ENCODE measurements at places on chromosomes 6 and 20. TPM values are rescaled to one million over a fixed set of nuclear protein-coding genes. Genes with fewer than 3 reads are reported as not detected.

- no peak for DNase-seq
These were observed 30.8 kb downstream of the FBXO30 start for GRCh38 chr6:145783796-145784195.

DNA sequence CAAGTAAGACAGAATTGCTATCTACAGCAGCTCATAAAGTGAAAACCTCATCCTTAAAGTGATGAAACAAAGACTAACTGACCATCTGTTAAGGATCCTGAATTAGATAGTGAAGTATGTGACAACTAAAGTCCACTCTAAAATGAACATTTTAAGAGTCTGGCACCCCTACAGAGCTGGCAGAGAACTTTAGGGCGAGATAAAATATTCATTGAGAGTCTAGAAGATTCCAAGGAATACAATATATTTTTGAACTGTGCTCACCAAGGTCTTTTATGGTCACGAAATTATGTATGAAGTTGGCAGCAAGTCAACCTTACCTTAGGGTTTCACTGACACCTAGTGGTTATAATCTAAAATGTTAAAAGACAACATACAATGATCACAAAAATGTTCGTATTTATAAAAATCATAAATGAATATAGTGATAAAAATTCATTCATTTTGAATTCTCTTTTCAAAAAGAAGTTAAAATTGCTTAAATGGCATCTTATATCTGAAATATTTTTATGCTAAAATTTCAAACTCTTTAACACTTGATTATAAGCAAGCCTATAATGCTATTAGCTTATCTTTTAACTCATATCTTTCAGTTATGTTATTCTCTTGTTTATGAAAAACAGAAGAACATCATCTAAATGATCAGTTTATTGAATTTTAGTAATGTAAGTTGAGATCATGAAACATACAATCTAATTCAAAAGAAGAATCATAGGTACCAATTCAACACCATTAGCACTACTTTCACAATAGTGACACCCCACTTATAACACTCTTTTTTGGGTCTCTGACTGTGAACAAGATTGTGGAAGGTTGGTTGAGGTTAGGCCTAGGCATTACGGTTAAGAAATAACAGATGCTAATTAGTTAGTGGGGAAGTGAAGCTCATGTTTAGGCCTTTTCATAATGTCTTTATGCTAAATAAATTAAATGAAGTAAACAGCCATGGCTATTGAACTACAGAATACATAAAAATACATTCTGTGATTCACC lies 27.5 kb downstream of the RSPH3 start:
- no peak for DNase-seq

DNA sequence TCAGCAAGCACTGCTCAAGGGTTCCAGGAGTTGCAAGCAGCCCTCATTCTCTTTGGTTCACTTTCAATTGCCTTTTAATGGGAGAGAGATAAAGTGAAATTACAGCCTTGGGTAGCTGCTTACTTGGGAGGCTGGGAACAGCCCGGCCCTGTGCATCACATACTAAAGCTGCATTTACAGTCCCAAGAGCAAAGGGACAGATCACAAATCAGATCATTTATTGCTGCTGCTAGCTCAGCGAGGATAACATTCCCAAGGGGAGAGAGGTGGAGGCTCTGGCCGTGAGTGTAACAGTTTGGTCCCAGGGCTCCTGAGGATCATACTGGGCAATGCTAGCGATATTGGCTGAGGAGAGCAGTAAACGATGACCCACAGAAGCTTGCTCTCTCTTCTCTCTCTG lies 133.1 kb downstream of the CDH26 start:
- no peak for DNase-seq

GJA10 gene
- not detected for total RNA-seq

HSPA12B gene
- total RNA-seq: not detected

DNA sequence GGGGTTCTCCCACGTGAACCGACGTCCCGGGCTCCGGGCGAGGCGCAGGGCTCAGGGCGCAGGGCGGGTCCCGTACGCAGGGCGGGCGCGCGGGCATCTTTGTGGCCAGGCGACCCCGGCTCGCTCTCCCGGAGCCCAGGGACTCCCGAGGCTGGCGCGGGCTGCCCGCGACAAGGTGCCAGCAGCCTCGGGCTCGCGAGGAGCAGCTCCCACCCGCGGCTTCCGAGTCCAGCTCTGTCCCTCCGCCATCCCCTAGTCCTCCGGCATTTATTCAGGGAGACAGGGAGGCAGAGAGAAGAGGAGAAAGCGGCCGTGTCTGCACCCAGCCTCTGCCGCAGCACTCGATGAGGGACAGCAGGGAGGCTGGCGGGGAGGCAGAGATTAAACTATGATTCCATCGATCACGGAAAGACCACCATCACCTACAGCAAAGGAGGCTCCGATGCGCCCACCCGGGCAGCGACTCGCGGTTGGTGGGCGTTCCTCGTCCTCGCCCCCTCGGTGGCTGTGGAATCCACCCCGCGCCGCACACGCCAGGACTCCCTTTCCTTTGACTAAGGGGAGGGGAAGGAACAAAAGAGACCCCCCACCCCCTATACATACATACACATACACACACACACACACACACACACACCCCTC lies 1.1 kb downstream of the RGS17 start:
- DNase-seq: no peak

OXT gene
- not detected for total RNA-seq

- DNase-seq: no peak
These were observed 46.8 kb upstream of the RREB1 start for GRCh38 chr6:7060769-7061516.

DNA sequence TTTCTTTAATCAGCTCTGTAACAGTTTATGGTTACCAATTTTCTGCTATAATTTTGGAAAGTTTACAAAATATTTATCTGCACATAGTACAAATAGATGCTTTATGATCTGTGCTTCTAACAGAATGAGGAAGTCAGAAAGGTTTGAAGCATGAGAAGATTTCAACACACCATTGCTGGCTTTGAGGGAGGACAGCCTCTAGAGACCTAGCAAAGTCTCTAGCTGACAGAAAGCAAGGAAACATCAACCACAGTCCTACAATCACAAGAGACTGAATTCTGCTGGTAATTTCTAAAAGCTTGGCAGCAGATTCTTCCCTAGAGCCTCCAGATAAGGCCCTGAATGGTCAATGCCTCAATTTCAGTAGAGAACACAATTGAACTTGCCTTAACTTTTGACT lies 750.8 kb upstream of the SLC35B3 start:
- DNase-seq: no peak

GRCh38 chr6:78910010-78910409 lies 42.7 kb downstream of the IRAK1BP1 start:
- DNase-seq: no peak

NR2E1 gene
- total RNA-seq: not detected

LAMA2 gene
- 0.05 TPM for total RNA-seq

SULF2 gene
- 0.37 TPM for total RNA-seq

MMS22L gene
- total RNA-seq: 39.1 TPM

DNA sequence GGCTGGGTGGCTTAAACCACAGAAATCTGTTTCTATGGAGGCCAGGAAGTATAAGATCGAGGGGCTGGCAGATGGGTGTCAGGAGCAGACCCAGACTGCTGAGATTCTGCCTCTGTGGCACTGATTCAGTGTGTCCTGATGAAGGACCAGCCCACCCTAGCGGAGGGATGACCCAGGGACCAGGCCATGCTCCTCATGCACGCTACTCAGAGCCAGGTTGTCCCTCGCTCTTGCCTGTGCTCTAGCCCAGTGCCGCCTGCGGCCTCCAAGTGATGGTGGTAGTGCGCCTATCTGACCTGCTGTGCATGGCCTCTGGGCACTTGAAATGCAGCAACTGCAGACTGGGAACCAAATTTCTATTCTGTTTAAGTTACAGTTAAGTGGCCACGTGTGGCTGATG lies 13.1 kb upstream of the APMAP start:
- DNase-seq: no peak

- DNase-seq: no peak
These were observed 204.7 kb upstream of the ARG1 start for GRCh38 chr6:131368198-131368911.

GRCh38 chr6:90611543-90612312 lies 24.9 kb upstream of the MAP3K7 start:
- no peak for DNase-seq

DNA sequence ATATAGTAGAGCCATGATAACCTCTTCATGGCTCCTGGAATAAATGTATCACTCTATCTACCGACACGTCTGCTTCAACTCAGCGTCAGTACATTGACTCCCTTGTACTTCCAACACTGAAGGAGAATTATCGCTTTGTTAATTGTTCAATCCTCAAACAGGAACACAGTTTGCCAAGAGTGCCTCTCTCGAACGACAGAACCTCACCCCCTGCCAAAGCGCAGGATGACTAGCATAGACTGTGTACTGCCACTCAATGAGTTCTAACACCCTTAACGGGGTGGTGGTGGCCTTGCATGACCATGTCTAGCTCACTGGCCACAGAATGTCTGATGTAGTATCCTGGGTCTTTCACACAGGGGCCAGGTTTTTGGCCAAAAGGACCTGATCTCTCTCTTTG lies 81.4 kb upstream of the HEY2 start:
- no peak for DNase-seq

GFOD1 gene
- total RNA-seq: 2.4 TPM

DNA sequence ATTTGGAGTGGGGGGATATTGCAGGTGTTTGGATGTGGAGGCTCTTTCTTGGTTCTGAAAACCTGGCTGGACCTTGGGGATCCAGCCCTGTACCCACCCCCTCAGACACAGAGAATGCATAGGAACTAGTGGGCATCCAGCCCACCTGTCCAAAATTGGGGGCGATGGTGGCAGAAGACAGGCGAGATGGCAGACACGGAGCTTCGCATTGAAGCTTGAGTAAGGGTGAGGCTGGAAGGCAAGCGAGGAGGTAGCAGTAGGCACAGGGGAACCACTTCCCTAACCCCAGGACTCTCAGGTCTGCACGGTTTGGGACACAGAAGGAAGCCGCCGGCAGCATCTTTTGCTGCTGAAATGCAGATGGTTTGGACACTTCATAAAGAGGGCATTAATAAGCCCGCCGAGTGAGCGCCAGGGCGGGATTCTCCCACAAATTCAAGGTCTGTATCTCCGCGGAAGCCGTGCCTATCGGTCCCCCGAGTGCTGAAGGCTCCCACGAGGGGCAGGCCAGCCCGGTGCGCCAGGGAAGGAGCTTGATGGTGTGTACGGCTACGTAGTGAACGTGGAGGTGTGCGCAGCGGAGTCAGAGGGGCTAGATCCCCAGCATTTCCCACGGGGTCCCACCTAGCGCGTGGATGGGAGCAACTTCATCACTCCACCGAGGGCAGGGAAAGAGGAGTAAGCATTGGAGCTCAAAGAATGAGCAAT lies 1.6 kb upstream of the FOXA2 start:
- no peak for DNase-seq

DNA sequence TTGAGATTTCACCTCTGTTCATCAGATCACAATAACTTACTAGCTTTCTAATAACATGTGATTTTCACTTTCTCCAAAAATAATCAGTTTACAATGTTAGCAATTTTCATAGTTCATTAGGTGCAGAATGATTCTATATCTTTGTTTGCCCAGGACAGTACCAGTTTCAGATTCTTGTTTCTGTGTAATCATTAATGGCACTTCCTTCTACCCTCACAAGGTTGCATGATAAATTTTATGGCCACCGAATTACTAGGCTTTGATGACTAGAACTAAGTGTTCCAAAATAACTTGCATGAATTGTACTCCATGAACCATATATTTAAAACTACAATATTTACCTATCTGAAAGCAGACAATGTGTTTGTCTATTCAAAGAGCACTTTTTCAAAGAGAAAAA lies 442.3 kb downstream of the EPHA7 start:
- no peak for DNase-seq

DNA sequence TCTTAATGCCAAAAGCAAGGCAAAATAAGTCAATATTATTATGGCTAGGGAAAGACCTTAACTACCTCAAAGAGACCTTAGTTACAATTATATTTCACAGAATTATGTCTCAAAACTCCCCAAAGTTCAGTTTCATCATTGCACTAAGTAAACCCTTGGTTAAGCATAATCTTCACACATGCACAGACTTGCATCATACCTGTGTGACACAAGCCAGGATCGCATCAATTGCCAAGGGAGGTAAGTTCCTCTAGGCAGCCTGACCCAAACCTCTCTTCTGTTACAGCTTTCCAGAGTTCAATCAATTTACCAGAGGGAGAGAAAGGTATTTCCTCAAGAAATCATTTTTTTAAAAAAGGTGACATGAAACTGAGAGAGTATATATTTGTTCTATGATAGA lies 31.9 kb upstream of the PRSS35 start:
- DNase-seq: no peak

- DNase-seq: no peak
These were observed 18.5 kb downstream of the POM121L2 start for GRCh38 chr6:27293436-27294098.

APOBEC2 gene
- total RNA-seq: not detected

DNA sequence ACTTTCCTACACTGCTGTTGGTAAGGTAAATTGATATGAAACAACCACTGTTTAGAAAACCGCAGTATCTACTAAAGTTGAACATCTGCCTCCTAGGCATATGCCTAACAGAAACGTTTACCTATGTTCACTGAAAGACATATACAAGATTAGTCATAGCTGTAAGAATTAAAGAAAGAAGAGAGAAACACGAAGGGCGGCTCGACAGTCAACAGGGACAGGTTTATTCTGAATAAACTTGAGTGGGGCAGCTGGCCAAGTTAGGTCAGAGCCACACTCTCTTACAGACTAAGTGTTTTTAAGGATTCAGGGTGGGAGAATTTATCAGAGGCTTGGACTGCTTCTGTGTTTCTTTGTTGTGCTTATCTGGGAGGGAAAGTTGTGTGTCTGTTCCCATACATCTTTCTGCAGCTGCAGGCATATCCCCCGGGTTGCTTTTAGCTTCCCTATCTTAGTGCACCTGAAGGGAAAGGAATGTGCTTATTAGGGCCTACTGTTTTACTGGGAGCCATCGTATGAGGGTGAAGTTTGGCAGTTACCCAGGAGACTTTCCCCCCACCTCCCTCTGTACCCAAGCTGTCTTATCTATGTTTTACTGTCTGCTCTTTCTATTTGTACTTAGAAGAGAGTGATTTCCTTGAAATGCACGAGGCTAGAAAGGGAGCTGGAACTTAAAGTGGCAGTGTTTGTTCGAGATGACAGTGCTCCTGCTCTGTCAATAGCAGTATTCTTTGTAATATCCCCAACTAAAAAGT lies 20.4 kb downstream of the PROCR start:
- no peak for DNase-seq

ZC2HC1B gene
- total RNA-seq: not detected

HLA-DPA1 gene
- 26.2 TPM for total RNA-seq

DNA sequence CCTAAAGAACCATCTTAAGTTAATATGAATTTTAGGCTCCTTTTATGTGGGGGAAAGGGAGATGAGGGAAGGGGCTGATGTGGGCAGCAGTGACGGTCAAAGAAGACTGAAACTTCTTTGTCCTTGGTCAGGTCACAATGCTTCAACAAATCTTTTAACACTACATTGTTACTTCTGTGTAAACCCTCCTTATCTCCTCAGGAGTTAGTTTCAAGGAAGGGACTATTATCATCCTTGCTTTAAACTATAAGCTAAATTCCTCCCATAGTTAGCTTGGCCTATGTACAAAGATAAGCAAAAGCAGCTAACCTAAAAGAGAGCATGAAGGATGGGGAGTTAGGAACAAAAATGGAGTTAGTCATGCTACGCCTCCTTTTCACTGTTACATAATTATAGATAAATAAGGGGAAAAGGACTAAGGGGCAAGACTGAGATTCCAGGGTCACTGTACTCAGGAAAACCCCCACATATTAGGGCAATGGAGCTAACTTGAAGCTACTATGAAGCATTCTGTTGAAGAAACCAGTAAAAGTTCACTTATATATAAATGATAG lies 172.7 kb upstream of the RUNX2 start:
- no peak for DNase-seq

C2 gene
- total RNA-seq: 0.57 TPM

Data from activated CD4-positive, alpha-beta T cell treated with anti-CD3 and anti-CD28 coated beads, Interleukin-2, amount 10 ng/mL, durations not matched to agents 7 days and 5 days (primary cell).